MG63 (cell line): ENCODE measurements at places on chromosomes 1 and 21. TPM values are rescaled to one million over a fixed set of nuclear protein-coding genes. Genes with fewer than 3 reads are reported as not detected.

DNA sequence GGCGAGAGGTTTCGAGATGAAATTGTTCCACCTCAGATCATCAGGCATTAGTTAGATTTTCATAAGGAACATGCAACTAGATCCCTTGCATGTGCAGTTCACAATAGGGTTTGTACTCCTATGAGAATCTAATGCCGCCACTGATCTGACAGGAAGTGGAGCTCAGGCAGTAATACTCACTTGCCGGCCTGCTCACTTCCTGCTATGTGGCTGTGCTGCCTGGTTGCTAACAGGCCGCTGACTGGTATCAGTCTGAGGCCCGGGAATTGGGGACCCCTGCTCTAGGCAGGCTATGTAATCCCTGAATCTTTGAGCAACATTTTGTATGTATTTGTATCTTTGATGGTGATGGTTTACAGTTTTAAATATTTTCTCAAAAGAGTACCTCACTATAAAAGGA lies 32.5 kb downstream of the XKR8 start:
- DNase-seq: no peak

- no peak for DNase-seq
These were observed 68.8 kb downstream of the JMJD4 start for GRCh38 chr1:227666286-227666685.

GRCh38 chr1:45430490-45430889 lies 60.5 kb downstream of the TESK2 start:
- no peak for DNase-seq

BMP8B gene
- total RNA-seq: 0.02 and 1.2 TPM in 2 replicates

TMEM82 gene
- total RNA-seq: not detected in 2 replicates

DNA sequence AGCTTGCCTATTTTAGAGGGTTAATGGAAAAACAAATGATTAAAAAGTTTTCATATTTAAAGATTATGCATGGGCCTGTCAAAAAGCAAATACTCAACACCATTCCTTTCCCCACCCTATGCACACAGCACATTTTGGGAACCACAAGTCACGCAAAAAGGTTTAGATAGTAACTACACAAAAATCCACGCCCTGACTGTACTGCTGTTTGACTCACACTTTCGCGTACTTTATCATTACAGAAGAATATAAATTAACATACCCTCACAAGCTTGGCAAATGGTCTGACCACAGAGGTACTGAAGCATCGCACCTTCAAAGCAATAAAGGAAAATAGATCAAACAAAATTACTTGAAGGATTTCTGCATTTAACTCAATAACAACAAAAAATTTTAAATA lies 1.4 kb downstream of the ATP5PO start:
- DNase-seq: no peak

DNA sequence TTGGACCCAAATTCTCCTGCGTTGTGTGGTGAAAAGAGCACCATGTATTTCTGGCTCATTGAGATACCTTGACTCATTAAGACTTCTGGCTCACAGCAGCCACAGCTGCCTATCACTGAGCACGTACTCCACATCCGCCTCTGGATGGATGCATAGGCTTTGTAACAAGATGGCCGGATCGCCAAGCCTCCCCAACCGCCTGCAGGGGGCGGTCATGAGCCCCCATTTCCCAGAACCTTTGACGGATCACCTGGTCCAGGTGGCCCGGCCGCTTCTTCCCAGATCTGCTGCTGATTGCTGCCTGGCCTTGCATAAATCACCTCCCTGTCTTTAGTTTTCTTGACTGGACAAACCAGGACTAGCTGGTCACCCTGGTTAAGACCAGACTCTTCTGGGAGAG lies 156.5 kb upstream of the KLHDC7A start:
- DNase-seq: no peak

DNA sequence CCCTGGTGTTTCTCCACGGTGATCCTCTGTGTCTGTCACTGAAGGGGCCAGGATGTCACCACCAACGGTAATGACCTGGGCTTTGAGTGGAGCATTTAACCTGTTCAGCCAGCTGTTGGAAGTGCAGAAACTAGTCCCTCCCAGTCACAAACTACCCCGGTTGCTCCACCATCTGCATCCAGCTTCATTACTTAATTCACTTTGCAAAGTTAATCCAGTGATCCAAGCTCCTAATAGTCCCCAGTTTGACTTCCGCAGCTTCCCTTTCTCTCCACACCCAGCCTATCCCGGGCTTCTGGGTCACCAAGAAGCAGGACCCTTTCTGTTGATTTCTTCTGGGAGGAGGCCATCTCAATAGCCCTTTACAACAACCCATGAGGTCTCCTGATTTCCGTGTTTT lies 63.5 kb downstream of the MDM4 start:
- DNase-seq: no peak

HSD11B1 gene
- total RNA-seq: not detected in 2 replicates

DNA sequence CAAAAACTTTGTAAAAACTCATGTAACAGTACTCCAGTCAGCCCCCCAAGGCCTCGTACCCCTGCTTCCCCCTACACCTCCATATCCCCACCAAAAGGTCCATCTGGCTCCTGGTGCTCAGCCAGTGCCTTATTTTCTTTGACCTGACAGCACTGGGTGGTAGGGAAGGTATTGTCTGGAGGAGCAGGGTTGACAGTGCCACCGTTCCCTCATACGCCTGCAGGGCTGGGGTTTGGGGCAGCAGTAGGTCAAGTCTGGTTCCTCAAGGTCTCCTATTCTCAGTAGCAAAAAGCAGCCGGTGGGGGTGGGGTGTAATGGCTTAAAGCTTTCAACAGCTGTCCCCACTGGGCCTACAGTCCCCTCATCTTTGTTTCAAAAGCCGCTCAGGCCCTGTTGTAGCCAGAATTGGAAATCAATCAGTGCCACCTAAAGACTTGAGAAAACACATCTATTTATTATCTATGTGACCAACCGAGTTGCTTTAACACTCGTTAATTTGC lies 25.3 kb upstream of the TTF2 start:
- DNase-seq: no peak

OR6K2 gene
- not detected in 2 replicates for total RNA-seq

DNA sequence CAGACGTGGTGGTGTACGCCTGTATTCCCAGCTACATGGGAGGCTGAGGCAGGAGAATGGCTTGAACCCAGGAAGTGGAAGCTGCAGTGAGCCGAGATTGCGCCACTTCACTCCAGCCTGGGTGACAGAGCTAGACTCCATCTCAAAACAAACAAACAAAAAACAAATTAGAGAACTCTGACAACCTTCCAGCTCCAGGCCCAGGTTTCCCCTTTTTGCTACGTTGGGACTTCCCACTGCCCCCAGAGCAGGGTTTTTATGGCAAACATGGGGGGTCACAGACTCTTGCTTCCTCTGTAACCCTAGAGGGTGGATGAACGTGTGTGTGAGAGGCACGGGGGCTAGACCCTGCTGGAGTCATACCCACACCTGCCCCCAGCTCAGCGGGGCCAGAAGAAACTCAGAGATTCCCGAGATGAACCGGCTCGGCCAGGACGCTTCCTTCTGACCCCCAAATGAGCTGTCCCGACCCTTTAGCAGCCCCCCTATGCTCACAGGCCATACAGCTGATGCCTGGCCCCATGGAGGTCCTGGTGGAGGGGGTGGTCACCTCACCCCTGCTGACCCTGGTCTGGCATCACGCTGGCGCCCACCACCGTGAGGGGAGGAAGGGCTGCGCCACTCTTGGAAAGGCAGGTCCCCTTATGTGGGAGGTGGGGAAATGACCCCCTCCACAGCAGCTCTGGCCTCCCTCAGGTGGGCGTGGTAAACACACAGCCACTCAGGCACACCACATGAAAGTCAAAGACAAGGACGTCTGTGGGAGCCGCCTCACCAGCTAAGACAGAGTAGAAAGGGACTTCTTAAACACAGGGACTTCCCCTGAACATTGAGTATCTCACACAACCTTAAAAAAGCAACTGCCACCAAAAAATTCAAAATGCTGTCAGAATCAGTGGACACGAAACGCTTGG lies 7.1 kb downstream of the GPR157 start:
- DNase-seq: no peak

GRCh38 chr1:212655668-212656440 lies 43.8 kb downstream of the BATF3 start:
- peak; percentile 69 for DNase-seq

DNA sequence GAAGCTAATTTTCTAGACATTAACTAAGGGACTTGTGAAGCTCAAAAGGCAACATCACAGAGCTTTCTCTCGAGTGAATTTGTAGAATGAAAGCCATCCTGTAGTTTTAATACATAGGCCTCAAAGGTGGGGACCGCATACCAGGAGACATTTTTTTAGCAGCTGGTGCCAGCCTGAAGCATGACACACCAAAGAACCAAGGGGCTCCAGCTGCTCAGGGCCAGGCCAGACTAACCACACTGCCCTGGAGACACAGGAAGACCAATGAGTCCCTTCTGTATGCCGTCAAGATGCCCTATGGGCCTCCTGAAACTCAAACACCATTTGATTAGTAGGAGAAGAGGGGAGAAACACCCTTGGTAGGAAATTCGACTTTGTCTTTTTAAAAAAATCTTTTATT lies 113.9 kb upstream of the CACNA1E start:
- DNase-seq: no peak

SHISAL2A gene
- total RNA-seq: not detected in 2 replicates

GRCh38 chr1:30668024-30668423 lies 55.4 kb downstream of the MATN1 start:
- no peak for DNase-seq

SLC25A44 gene
- total RNA-seq: 12.7 and 13.1 TPM in 2 replicates

- no peak for DNase-seq
These were observed 10.9 kb downstream of the ARHGEF2 start for GRCh38 chr1:155967341-155968050.

COL24A1 gene
- total RNA-seq: not detected in 2 replicates

KRTAP13-2 gene
- total RNA-seq: not detected in 2 replicates

DNA sequence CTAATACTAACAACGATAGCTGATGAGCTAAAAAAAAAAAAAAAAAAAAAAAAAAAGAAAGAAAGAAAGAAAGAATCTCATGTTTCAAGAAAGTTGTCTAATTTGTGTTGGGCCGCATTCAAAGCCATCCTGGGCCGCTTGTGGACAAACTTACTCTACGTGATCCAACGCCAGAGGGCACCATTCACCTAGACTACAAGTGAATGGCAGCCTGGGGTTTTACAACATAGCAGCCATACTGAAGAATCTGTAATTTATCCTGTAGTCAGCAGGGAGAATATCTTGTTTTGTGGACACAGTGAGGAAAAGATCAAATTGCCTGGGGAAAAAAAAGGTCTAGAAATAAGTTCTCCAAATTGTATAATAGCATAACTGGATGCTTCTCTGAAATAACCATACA lies 47.0 kb downstream of the CYP2J2 start:
- peak; percentile 7 for DNase-seq

- peak; percentile 56 for DNase-seq
These were observed 78.9 kb downstream of the CD247 start for GRCh38 chr1:167439301-167439988.

ASCL5 gene
- total RNA-seq: not detected in 2 replicates

RBP7 gene
- 0.57 TPM in 1 of 2 replicates, not detected in the other for total RNA-seq

DNA sequence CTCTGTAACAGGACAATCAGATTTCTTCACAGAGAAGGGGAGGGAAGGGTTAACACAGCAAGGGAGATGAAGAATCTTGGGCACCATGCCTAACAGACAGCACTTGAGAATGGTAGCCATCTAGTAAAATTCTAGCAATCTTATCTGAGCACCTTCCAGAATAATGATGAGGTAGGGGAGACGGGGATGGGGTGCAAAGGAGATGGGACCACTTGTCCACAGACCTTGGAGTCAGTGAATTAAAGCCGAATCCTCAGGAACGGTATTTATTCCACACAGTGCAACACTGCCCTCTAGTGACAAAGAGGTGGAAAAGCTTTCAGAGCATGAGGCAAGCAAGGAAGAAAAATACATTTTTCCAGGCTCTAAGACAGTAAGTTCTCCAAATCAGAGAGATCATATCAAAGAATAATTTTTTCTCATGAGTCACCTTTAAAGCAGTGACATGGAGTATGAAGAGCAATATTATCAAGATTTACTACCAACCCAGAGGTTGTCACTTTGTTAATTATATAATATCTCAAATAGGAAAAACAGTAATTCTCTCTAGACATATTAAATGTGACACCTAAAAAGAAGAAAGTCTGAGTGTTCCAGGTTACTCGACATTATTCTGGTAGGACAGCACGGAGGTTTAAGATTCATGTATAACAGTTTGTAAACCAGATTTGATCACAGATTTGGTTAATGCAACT lies 43.3 kb upstream of the LPAR3 start:
- no peak for DNase-seq

IGSF3 gene
- 4.6 and 5.0 TPM in 2 replicates for total RNA-seq

- DNase-seq: no peak
These were observed 11.4 kb downstream of the SLC45A3 start for GRCh38 chr1:205668951-205669340.

- DNase-seq: no peak
These were observed 675.1 kb upstream of the CXADR start for GRCh38 chr21:16837721-16838120.

ACOT11 gene
- total RNA-seq: 1.4 and 2.5 TPM in 2 replicates

GRCh38 chr1:181190364-181191035 lies 102.0 kb downstream of the IER5 start:
- DNase-seq: no peak

DNA sequence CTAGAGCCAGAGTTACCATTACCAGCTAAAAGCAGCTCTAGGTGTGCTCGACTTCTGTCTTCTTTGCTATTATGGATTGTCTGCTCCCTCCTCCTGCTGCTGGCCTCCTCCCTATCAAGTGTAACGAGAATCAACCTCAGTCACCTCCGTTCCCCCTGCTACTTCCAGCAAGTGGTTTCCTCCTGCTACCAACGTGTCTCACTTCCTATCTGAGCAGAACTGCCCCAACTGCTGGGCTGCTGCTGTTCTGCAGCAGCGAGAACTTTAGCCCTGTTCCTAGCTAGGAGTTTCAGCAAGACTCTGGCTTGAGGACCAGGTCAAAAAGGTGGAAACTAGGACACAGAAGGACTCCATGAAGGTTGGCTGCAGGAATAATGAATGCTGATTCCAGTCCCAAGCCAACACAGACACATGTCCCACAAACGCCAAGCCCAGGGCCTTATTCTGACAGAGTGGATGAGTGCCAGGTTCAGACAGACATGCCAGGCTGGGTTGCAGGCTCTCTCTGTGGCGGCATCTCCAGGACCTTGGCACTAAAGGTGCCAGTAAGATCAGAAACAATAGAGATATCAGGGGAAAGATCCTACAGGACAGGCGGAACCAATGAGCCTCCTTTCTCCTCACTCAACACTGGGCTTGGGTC lies 46.9 kb downstream of the CD34 start:
- no peak for DNase-seq
